ENCODE measurements at places on chromosomes 5 and 9.

DNA sequence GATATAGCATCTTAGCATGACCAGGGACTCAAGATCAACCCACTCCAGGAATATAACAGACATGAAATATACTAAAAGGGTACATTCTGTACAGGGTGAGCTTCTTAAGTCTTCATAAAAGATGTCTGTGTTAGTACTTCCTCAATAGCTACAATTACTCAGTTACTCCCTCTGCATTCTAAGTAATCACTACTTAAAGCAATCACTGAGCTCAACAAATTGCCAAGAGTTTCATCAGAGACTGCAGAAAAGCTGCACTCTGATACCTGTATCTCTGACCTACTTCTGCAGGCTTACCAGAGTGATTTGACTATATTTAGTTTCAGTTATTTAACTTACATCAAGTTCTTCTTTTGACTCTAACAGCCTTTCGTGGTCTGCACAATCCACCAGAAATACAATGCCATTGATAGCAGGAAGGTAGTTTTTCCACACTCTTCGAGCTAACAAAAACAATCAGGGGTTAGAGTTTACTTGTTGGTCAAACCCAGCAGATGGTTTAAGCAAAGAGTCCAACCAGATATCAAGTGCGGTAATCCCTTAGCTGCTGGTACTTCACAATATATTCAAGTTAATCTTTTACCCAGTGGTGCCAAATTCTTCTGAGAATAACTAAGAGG lies 23.3 kb downstream of the SAR1B start:
- no peak for DNase-seq

- no peak for DNase-seq
Measured at GRCh38 chr5:4372481-4372880, 767.6 kb upstream of the ADAMTS16 start.

GRCh38 chr9:13244181-13244580 lies 35.3 kb downstream of the MPDZ start:
- DNase-seq = no peak

DNA sequence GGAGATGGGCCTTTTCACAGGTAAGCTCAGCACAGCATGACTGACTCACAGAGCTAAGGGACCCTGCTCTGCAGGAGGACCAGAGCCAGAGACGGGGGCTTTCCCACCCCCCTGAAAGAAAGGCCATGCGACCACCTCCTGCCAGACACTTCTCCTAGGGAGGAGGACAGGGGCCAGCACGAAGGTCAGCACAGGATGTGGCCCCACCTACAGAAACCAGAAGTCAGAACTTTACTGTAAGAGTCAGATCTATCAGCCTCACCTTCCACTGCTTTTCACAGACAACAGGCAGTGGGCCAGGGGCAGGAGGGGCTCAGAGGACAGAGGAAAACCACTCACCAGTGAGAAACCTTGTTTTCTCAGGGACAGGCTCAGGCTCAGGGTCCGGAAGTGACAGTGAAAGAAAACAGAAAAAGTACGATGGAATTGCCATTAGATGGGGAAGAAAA lies 37.9 kb downstream of the CCNJL start:
- DNase-seq = no peak

GRCh38 chr5:137201876-137202275 lies 297.2 kb downstream of the SPOCK1 start:
- DNase-seq = peak; percentile 36

DNA sequence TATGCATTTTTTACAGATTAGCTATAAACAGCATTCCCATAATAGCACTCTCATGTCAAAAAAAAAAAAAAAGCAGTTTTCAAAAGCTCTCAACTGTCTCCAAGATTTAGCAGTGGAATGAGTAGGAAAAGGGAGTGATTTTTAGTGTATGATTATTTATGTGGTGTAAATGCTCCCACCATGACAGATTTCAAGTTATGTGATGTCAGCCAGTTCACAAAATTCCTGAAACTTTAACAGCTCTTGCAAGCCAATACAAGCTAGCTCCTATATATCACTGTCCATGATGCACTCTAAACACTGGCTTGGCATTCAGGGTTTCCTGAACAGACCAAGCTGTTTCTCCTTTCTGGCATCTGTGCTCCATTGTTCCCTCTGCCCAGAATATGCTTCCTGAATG lies 7.9 kb upstream of the ANKDD1B start:
- no peak for DNase-seq

DNA sequence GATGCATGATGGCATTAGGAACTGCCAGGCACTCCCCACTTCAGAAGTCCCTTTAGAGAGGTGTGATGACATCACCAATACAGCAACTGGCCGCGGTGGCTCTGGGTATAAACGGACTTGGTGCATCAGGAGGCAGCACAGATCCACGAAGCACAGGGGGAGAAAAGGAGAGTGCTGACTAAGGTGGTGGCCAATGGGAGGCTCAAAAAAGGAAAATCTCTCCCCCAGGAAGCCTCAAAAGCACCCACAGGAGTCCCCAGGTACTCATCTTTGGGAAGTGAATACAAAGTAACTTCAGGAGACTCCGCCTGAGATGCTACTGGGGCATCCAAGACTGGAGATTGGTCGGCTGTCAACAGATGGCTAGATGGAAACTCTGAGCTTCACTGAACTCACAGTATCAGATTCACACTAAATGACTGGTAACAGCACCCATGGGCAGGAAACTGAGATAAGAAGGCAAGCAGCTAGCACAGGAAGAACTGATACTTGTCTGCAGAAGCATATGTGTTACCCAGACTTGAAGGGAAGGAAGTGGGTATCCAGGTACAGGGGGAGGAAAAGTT lies 7.6 kb downstream of the TTC39B start:
- DNase-seq = no peak

DNA sequence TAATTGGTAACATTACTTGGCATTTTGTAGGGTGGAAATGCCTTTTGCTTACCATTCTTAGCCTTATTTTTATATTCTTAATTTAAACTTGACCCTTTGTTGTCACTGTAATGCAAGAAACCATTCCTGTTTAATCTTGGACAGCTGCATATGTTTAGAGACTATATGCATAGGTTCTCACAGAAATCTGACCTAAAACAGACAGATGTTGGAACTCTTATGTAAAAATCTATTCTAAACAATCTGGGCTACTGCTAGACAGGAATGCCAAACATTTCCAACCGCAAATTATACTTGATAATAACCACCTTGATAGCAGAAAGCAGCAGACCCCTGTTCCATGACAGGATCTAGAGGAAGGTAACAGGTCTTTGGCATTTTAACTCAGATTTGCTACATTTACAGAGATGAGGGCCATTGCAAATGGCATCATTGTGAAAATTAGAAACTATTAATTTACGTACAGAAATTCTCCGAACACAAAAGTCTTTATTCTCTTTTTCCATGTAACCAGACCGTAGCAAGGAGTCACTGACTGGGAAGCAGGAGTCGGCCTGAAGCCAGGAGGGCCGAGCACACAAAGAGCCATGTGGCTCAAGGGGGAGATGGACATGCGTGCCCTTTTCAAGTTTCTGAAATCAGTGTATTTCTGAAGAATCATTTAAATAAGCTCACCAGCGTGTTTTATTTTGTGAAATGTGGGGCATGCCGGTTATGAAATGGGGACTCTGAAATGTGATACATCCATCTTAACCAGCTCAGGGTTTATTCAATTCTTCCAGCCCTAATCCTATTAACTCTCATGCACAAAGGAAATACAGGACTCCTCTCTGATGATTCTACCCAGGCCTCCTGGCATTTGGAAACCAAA lies 139.3 kb downstream of the AOPEP start:
- DNase-seq = peak; percentile 46

DNA sequence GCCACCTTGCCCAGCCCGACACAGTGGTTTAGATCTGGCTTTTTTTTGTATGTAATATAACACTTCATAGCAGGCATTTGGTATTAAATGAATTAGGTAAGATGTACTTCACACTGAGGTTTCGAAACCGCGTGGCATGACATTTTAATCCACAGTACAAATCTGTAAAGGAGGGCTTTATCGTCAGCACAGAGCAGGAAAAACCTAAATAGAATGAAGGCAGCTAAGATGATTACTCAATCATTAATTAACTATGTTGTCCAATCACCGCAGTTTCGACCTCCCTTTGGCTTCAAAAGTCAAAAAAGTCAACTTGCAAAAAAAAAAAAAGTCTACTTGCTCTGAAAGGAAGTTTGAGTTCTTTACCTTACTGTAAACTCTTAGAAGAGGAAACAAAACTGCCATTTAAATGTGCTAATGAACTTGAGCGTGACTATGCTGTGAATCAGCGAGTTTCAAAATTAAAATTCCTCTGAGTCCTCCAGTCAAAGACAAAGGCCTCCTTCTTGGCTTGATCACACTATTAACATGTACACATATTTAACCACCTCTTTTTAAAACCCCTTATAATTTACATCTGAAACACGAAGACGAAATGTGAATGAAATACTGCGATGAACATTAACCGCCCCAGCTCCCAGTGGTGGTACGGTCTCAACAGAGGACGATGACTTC lies 698 bp upstream of the SEC24A start:
- DNase-seq = no peak

DNA sequence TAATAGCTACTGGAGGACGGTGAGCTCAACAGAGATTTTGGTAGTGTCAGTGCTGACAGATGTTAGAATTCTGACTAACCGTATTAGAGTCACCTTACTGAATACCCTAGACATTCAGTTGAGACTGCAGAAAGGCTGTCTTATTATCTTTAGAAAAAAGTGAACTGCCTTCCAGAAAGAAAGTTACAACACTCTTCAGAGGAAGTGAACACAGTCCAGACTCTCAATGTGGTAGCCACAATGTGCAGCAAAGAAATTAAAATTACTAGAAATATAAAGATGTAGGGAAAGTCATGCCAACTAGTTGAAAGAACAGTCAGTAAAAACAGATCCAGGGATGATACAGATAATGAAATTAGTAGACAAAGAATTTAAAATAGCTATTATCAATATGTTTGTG lies 47.1 kb upstream of the COL15A1 start:
- no peak for DNase-seq

Data from endodermal cell (in vitro differentiated cells).